ENCODE measurements at places on chromosomes 2 and 18.

DNA sequence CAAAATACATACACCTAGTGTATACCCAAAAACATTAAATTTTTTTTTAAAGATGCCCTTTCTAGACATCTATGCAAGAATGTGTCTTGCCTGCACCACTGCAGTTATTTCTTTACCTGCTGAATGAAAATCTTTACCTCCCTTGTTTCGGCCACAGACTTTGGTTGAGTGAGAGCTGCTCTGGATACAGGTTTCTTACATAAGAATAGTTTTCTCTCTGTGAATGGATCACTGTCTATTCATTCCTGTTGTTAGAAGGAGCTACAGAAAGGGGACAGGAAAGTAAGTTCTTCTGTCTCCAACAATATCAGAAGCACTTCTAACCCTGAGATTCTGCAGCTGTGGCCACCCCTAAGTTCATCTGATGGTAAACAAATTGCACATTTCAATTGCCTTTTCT is 113.0 kb upstream of the CDCA7 start:
- DNase-seq: no peak

DNA sequence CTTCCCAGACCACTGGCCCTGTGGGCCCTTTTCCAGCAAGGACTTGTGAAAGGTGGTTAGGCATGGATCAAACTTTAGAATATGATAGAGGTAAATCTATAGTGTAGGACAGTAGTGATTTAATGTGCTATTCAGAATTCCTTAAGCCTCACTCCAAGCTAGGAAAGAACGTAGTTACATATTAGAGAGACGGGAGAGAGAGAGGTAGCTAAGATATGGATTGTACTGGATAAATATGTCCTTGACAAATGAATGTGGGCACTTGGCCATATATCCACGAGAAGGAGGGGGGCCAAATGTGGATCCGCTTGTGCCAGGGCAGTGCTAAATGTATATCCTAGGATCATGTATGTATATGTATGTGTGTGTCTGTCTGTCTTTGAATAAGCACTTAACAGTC is 6.5 kb downstream of the KCNJ3 start:
- DNase-seq: no peak

DNA sequence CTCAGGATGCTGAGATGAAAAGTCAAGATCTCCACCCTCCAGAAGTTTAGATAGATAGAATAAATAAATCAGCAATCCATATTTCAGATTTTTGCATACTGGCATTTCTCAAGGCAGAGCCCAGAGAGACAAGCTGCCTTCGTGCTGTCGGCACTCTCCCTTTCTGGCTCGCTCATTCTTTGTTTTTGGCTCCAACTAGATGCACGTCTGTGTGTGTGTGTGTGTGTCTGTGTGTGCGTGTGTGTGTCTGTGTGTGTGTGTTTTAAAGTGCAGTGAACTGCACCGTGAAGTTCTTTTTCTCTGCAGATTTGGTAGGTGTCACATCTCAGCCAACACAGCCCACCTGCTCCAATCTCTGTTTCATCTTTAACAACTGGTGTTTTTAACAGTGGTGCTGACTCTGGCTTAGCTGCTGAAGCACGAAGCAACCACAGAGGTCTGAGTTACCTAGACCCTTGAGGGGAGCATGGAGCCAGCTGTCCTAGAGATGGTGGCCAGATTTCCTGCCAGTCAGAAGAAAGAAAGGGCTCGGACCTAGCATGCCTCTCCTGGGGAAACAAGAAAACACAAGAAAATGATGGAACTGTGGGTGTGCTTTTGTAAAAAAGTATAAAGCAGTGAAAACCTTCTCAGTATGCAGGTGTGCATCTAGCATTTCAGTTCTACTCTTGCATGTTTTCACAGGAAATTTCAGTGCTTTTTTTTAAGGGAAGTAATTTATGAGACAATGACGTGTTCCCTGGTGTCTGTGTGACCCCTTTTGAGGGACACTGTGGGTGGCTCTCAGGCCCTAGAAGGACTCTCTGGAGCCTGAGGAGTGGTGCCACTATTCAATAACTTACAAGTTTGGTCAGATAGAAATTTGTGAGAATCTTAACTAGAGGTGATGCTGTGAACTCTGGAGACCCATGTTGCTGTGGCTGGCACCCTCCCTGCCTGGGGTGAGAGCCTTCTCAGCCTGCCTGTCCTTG is 364.3 kb downstream of the RNF144A start:
- no peak for DNase-seq

GRCh38 chr2:158202161-158202815 is 100.6 kb downstream of the UPP2 start:
- peak; percentile 9 for DNase-seq

- peak; percentile 23 for DNase-seq
Measured at GRCh38 chr2:26035090-26035743, 1.3 kb downstream of the RAB10 start.

DNA sequence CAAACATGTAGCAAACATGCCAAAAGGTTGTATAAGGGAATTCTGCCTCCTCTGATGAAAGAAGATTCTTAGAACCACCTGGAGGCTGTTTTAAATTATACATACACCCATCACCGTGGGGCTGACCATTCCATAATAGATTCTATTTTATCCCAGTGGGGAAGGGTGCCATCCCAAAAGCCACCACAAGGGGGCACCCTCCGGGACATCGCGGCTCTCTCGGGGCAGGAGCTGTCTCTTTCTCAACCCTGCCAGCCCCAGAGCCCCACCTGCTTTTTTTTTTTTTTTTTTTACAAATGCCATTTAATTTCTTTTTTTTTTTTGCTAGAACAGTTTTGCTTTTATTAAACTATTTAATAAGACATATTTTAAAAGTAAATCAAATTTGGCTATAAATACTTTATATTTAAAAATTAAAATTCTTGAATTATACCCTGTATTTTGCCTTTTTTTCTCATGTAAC is 8.6 kb upstream of the MTCL1 start:
- DNase-seq: peak; percentile 69

DNA sequence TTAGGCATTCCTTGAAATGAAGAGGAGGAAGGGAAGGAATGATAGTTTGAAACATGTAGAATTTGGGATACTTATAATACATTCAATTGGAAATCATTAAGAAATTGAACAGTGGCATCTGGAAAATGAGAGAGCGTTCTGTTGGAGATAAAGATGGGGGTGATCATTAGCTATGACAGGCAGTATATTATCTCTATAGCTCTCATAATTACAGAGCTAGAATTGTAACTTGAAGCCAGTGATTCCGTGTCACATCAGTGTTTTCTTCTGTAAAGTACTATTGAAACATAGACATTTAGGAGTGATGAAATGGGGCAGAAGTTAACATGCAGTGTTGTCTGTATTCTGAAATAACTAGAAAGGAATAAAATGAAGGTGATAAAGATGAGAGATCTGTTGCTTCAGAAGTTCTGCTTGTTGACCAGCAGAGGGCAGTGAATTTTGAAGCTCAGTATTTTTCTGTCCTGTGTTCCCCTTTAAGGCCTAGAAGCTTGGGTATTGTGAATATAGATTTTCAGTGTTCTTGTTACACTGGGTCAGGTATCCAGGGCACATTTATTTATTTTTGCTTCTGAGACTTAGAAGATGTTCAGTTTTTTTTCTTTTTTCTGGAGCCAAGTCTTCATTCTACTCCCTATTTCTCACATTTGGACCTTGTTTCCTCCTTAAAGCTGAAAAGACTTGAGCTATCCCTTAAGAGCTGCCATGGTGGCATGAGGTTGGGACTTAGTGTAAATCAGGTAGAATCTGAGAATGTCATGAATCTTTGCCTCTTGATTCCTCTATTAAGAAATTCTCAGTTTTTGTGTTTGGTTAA is 157.4 kb downstream of the TAF4B start:
- peak; percentile 61 for DNase-seq

- DNase-seq: peak; percentile 19
Measured at GRCh38 chr18:69397096-69397495, 3.6 kb upstream of the DOK6 start.

GRCh38 chr2:207706936-207707860 is 4.2 kb upstream of the CCNYL1 start:
- peak; percentile 53 for DNase-seq

DNA sequence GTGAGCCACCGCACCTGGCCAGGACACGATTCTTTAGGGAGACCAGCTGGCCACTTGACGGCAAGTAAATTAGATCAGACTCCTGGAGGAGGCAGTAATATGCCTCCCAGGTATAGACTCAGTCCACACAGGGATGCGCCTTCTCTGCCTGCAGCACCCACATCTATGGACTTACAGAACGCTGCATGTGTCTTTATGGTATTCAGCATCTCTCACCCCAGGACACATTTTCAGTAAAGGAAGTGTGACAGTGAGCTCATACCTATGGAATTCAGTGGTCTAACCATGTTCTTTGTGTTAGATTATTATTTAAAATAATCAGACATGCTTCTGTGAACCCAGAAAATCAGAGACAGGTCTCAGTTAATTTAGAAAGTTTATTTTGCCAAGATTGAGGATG is 5.9 kb upstream of the NARS1 start:
- peak; percentile 75 for DNase-seq

DNA sequence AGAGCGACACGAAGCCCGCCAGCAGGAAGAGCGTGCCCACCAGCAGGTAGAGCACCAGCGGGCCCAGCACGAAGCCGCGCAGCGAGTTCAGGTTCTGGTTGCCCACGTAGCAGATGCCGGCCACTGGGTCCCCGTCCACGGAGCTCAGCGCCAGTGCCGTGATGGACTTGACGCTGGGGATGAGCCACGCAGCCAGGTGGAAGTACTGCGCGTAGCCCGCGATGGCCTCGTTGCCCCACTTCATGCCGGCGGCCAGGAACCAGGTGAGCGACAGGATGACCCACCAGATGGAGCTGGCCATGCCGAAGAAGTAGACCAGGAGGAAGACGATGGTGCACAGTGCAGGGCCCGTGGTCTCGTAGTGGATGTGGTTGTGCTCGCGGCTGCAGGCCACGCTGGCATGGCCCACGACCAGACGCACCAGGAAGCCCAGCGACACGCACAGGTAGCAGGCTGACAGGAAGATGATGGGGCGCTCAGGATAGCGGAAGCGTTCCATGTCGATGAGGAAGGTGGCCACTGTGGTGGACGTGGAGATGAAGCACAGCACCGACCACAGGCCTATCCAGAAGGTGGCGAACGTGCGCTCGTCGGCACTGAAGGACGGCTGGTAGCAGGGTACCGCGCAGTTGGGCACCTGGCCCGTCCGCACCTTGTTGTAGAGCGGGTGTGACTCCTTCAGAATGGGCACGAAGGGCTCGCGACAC is 2.1 kb downstream of the FZD5 start:
- DNase-seq: peak; percentile 39

GRCh38 chr2:8222979-8223694 is 458.7 kb upstream of the ID2 start:
- DNase-seq: no peak

DNA sequence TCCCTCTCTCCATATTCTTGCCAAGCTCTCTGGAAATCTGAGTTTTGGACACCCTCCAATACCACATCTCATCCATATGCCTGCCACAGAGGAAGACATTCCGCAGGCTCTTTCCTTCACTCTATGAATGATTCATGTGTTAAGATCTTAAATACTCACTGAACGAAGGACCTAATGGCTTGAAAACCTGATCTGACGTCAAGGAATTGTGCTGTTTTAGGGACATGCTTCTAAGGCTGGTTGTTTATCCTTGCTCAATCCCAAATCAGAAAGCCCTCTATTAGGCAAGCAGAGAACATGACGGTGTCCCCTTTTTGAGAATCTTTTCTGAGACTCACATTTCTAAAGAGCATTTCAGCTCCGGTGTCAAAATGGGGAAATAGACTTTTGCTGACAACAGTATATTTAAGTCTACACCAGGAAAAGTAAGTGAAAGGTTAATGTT is 83.7 kb upstream of the GALNT5 start:
- DNase-seq: peak; percentile 99

Measured in EH (cell line).